A549 treated with dexamethasone at 1 μM for 4 hours (cell line): ENCODE measurements at places on chromosomes 6 and 20. TPM values are rescaled to one million over a fixed set of nuclear protein-coding genes. Genes with fewer than 3 reads are reported as not detected.

The RNF8 gene
- total RNA-seq = 21.7 to 29.5 TPM (median 27.3 TPM) in 5 replicates

The ERVFRD-1 gene
- total RNA-seq = not detected in 5 replicates

The MOG gene
- not detected in 5 replicates for total RNA-seq

The KCNK5 gene
- 1.1 to 1.7 TPM (median 1.3 TPM) in 5 replicates for total RNA-seq

The LY6G5C gene
- total RNA-seq = 0.82 to 1.8 TPM (median 1.4 TPM) in 5 replicates
